ENCODE measurements at places on chromosomes 6 and 20. TPM values are rescaled to one million over a fixed set of nuclear protein-coding genes. Genes with fewer than 3 reads are reported as not detected.

DNA sequence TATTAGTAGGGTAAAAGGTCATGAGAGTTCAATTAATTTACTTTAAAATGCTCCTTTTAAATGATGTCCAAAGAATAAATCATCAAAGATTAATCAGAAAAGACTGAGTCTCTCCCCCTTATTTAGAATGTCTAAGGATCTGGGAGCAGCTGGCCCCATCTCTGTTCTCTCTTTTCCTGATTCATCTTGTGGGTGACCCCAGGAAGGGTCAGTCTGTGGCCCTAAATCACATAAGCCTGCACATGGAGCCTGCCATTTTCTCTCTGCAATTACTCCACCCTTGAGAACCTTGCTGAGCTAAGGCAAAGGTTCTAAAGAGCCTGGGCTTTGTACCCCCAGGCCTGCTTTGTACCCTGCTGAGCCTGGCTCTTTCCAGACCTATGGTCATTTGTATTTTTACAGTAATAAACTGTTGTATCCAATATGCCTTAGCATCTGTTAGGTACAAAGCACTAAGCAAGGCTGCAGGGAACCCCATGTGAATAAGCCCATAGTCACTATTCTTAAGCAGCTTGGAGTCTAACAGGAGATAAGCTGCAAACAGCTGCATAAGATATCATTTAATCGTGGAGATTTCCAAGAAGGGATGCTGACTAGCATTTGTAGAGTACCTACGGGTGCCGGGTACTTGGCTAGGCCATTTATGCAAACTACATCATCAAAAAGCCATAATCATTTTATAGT is 431.0 kb upstream of the MARCKS start:
- H3K36me3 ChIP-seq, result no peaks in the 10 kb centered on the region
- H3K27ac ChIP-seq, result no peak overlapping the region
- H3K4me1 ChIP-seq, result no peaks in the 10 kb centered on the region
- no peak overlapping the region for H3K4me3 ChIP-seq

DNA sequence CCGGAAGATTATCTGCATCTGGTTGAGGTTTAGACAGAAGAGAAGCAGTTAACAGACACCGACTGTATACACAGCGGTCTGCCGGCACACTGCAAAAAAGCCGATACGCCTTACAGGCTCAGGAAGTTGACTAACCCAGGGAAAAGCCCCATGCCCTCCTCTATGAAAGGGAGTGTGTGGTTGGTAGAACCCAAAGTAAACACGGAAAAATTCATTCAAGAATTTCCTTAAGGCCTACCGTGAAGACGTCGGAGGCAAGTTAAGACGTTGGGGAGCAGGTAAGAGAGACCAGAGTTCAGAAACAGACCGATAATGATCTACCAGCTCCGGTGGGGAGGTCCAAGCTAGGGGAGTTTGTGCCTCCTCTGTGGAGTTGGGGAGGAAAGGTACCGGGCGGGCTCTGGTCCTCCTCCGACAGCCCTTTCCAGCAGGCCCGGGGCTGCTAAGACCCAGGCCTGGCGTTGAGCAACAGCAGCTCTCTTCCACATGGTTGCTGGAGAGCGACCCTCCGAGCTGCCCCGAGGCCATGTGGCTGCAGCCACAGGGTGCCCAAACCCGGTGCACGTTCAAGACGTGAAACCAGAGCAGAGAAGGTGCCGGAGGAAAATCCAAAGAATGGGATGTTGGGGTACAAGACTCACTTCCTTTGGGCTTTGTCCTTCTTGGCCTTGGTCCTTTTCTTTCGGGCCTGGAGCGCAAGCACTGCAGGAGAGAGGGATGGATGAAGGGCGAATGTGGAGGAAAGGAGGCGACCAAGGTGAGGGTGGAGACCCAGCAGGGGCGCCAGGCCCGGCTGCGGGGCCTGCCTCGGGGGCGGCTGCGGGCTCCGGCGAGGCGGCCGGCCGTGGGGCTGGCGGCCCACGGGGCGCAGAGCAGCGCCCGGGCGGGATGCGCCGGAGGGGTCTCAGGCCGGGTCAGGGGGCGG is 809 bp downstream of the SRPK1 start:
- no peaks in the 10 kb centered on the region for H3K27me3 ChIP-seq
- peak overlapping the region; percentile 86 for H3K4me3 ChIP-seq
- DNase-seq, result peak; percentile 76
- H3K4me1 ChIP-seq, result peaks cover 41% of the 10 kb centered on the region
- peak overlapping the region; percentile 96 for H3K27ac ChIP-seq

DNA sequence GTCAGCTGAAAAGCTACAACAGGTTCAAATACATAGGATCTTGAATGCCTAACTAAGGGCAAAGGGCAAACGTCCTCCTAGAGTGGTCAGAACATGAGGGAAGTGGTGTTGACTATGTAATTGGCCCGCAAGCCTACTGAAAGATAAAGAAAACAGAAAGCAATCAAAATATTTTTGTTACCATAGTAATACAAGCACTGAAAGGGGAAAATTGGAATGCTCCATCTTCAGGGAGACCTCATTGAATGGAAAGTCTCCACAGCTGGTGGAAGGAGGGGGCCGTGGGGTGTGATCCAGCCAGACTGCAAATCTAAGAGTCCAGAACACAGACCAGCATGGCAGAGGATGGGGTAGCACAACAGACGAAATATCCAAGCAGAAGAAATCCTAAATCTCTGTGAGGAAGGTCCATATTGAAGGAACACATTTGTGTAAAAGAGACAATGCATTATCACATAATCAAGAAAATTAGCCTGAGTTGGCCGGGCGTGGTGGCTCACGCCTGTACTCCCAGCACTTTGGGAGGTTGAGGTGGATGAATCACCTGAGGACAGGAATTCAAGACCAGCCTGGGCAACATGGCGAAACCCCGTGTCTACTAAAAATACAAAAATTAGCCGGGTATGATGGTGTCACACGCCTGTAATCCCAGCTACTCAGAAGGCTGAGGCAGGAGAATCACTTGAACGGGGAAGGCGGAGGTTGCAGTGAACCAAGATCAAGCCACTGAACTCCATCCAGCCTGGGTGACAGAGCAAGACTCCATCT is 39.5 kb downstream of the MTFR2 start:
- DNase-seq, result no peak
- no peak overlapping the region for H3K27ac ChIP-seq
- no peak overlapping the region for H3K4me3 ChIP-seq
- no peaks in the 10 kb centered on the region for H3K4me1 ChIP-seq
- no peaks in the 10 kb centered on the region for H3K36me3 ChIP-seq
- no peaks in the 10 kb centered on the region for H3K27me3 ChIP-seq

DNA sequence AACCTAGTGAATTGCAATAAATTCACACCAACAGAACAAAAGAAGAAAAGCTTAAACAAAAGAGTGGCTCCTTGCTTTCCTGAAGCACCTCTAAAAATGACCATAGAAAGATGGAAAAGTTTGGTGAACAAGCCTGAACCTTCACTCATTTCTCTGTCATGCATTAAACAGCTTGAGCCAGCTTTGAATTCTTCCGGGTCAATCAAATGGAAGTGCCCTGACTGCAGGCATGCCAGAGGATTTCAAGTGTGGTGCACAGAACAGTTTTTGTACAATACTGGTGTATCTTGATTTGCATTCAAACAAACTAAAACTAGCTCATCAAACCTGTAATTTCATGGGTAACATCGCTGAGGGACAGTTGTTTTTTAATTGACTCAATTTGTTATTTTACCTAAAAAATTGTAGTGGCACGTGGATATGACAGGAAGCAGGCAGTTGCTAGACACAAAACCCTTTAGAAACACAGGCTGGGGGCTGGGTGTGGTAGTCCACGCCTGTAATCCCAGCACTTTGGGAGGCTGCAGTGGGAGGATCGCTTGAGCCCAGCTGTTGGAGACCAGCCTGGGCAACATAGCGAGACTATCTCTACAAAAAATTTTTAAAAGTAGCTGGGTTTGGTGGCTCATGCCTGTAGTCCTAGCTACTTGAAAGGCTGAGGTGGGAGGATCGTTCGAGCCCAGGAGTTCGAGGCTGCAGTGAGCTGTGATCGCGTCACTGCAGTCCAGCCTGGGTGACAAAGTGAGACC is 9.1 kb downstream of the CASS4 start:
- H3K27me3 ChIP-seq, result no peaks in the 10 kb centered on the region
- DNase-seq, result no peak
- H3K4me1 ChIP-seq, result peaks cover 82% of the 10 kb centered on the region
- no peak overlapping the region for H3K4me3 ChIP-seq
- peaks cover 9% of the 10 kb centered on the region for H3K36me3 ChIP-seq
- peak overlapping the region; percentile 91 for H3K27ac ChIP-seq

DNA sequence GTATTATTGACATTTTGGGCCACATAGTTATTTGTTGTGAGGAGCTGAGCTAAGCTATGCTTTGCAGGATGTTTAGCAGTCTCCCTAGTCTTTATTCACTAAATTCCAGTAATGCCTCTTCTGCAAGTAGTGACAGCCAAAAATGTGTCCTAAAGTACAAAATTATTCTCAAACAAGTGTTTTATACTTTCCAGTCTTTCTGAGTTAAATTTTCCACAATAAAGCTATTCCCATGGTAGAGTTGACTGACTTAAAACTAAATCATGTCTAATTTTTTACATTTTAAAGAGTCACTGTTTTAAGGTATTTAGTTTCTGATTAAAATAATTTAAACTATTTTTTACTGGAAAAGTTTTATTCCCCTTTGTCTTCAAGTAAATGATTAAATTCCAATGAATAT is 717.8 kb upstream of the HS3ST5 start:
- H3K27me3 ChIP-seq, result no peaks in the 10 kb centered on the region
- DNase-seq, result no peak
- no peaks in the 10 kb centered on the region for H3K36me3 ChIP-seq
- no peak overlapping the region for H3K4me3 ChIP-seq

GRCh38 chr6:36501686-36502085 is 45.6 kb downstream of the STK38 start:
- no peaks in the 10 kb centered on the region for H3K27me3 ChIP-seq
- peaks cover 22% of the 10 kb centered on the region for H3K4me1 ChIP-seq
- H3K27ac ChIP-seq, result no peak overlapping the region

DNA sequence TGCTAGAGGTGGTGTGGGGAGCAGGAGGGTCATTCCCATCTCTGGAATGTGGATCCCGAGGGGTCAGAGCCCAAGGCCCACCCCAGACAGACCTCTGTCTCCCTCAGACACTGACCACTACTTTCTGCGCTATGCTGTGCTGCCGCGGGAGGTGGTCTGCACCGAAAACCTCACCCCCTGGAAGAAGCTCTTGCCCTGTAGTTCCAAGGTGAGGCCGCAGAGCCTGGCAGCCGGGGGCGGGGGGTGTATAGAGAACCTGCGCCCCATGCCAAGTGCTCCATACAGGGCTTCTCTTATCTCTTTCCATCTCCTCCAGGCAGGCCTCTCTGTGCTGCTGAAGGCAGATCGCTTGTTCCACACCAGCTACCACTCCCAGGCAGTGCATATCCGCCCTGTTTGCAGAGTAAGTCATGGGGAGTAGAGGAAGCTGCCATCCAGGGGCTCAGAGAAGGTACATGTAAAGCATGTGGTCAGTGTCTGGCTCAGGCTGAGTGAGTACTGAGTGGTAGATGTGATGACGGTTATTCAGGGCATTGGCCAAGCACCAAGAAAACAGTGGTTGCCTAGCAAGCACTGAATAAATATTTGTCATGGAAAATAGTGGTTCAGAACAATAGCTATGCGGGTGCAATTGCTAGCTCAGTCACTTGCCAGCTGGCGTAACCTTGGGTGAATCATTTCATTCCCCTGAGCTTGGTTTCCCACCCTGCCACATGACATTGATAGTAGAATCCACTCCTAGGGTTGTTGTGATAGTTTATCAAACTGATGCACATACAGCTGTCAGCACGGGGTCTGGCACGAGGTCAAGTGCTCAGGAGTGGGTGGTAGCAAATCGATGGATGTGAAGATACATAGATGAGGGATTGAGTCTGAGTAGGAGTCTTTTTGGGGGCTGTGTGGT is 3.5 kb downstream of the PIGT start:
- H3K27ac ChIP-seq, result peak overlapping the region; percentile 71
- H3K4me3 ChIP-seq, result no peak overlapping the region
- H3K27me3 ChIP-seq, result no peaks in the 10 kb centered on the region
- H3K36me3 ChIP-seq, result peaks cover 30% of the 10 kb centered on the region
- peak; percentile 39 for DNase-seq

DNA sequence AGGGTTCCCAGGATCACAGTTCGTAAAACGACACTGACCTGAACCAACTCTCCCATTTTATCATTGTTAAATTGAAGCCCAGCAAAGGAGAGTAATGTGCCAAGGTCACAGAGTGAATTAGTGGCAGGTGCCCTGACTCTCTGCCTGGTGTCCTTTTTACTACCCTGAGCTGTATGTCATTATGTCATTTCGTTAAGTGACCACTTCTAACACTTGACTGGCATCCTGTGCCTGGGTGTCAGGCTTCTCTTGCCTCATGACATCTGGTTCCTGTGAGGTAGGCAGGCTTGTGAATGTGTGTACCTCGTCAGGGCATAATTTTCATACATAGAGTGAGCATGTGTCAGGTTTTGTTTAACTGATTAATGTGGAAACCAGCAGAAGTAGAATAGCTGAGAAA is 48.6 kb downstream of the RALY start:
- H3K27ac ChIP-seq, result no peak overlapping the region
- no peak overlapping the region for H3K4me3 ChIP-seq
- H3K4me1 ChIP-seq, result peaks cover 73% of the 10 kb centered on the region

DNA sequence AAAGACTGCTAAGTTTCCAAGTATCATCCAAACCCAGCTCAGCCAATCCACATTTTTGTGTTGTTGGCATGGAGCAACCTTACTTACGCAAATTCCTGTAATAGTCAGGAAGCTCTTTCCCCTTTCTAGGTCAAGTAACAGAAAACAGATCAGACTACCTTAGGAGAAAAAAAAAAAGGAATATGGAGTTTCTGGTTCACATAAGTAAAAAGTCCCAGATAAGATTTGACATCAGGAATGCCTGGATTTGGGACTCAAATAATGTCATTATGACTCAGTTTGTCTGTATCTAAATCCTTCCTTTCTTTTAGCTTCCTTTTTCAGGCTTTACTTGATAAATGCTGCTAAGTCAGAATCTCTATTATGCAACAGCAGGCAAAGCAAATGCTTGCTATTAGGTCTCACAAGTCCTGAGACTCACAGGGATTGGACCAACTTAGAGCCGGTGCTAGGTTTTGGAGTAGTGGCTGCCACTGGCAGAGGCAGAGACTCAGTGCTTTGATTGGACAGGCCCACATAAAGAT is 44.5 kb downstream of the NCOA7 start:
- no peak overlapping the region for H3K27ac ChIP-seq
- DNase-seq, result no peak
- H3K4me1 ChIP-seq, result peaks cover 49% of the 10 kb centered on the region
- peaks cover 6% of the 10 kb centered on the region for H3K36me3 ChIP-seq

- H3K27ac ChIP-seq, result no peak overlapping the region
- H3K27me3 ChIP-seq, result no peaks in the 10 kb centered on the region
- H3K4me1 ChIP-seq, result no peaks in the 10 kb centered on the region
- no peak overlapping the region for H3K4me3 ChIP-seq
- H3K36me3 ChIP-seq, result no peaks in the 10 kb centered on the region
These were observed 399.2 kb upstream of the AGPAT4 start for GRCh38 chr6:161673026-161673425.

CLVS2 gene
- not detected for total RNA-seq

All from activated CD4-positive, alpha-beta memory T cell treated with anti-CD3 and anti-CD28 coated beads for 36 hours (primary cell).